ENCODE measurements at places on chromosomes 3 and 15.
A peak's percentile ranks its signal among the peaks of the same experiment; 100 is the strongest.

DNA sequence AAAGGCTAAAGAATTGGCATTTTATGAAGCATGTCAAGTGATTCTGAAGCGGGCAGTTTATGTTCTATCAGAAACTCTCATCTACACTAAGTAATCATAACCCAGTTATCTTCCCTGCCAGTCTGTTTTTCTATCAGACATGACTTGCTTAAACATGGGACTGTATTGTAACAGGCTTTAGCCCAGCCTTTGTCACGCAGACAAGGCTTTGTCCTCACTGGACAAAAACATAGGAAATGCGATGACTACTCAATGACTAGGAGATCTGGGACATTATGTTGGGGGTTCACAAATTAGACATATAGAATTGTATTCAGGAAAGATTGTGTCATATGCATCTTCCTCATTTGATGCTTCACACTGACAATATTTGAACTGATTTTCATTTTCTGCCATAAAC is 115.5 kb downstream of the GADL1 start:
- no peak for DNase-seq

DNA sequence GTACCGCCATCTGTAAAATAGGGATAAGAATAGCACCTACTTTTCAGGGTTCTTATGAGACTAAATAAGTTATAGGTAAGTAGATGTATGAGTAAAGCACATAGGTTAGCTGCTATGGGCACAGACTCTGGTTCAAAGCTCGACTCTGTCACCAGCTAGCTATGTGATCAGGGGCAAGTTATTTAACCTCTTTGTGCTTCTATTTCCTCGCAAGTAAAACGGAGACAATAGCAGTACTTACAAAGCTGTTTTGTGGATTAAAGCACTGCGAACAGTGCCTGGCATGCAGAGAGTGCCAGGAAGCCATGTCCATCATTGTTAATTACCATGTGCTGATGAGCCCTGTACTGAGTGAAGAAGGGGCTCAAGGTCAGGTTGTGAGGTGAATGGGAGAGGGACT is 1.9 kb downstream of the LAMP3 start:
- DNase-seq = no peak

DNA sequence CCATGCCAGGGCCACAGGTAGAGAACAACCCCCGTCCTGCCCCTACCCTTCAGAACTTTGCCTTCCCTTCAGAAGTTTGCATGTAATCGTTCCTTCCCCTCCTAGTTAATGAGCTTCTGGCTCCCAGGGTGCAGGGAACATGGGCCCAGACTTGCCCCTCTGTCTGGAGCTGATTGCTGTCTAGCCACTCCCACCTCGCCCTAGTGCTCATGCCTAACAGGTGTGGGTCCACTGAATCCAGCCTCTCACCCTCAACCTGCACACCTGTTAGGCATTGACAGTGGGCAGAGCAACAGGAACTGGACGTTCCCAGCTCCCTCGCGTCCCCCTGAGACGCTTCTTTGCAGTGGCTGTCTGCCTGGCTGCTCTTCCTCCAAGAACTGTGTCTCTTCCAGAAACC is 40.3 kb downstream of the WNT5A start:
- DNase-seq = no peak

DNA sequence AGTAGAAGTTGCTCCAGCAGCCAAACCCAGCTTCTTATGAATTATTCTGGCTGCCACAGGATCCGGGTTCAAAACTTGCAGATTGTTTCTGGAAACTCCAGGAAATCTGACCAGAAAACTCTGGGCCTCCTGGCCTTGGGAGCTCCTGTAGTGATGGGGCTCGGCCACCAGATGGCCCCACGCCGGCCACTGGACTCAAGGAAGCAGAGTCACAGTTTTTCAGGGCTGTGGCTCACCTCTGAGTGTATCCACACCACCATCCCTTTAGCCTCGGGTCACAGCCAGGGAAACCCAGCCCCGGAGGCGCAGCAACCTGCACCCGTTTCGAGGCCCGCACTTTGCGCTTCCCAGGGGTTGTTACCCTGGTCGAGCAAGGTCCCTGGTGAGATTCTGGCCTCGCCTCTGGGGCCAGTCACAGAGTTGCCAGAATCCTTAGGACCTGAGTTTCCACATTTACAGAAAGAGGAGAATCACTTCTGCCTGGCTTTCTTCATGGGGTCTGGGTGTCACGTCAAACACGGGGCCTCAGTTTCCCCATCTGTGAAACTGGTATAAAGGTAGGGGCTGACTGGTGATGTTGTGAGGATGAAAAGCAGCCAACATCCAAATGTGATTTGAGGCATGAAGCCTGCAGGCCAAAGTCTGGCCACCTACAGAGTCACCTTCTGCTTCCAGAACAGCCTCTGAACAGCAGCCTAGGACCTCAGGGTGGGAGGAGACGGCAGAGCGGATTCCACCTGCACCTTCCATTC is 53.5 kb upstream of the LCTL start:
- DNase-seq = peak; percentile 83

DNA sequence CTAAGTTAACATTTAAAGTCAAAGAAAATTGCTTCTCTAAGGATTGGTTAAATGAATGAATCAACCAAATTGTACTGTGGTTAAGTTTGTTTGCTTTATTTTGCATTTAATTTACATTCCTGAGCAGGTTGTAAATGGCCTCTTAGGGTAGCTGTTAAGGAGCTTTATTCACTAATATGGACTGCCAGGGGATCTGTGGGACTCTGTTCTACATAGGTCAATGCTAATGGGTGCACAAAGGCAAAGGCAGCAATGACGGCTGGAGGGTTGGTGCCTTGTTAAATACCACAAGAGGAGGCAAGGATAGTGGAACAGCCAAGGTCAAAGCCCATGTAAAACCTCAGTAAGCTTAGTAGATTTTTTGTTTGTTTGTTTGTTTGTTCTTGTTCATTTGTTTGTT is 89.3 kb upstream of the P2RY1 start:
- DNase-seq = no peak

DNA sequence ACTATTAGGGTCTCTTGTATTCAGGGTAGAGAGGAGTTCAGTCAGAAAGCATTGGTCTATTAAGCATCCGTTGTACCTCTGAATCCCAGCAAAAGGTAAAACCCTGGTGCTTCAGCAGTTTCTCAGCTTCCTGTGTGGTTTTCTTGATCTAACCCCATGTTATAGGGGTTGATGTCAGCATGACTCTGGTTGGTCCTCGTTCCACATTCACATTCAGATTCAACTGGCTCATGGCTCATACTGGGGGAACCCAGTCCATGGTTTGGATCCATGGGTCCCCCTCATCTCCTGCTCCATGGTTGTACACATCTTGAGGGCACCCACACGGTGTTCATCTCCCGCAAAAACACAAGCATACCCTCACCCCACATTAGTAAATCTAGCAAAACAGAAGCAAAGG is 47.7 kb upstream of the C2CD4B start:
- DNase-seq = no peak

DNA sequence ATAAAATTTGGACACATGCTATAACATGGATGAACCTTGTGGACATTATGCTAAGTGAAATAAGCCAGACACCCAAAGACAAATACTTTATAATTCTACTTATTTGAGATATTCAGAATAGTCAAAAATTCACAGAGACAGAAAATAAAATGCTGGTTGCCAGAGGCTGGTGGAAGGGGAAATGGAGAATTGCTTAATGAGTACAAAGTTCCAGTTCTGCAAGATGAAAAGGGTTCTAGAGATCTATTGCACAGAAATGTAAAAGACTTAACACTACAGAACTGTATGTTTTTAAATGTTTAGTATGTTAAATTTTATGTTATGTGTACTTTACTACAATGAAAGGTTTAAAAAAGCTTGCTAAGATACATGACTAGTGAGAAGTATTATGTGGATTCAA is 344.8 kb downstream of the CNTN3 start:
- DNase-seq = no peak

DNA sequence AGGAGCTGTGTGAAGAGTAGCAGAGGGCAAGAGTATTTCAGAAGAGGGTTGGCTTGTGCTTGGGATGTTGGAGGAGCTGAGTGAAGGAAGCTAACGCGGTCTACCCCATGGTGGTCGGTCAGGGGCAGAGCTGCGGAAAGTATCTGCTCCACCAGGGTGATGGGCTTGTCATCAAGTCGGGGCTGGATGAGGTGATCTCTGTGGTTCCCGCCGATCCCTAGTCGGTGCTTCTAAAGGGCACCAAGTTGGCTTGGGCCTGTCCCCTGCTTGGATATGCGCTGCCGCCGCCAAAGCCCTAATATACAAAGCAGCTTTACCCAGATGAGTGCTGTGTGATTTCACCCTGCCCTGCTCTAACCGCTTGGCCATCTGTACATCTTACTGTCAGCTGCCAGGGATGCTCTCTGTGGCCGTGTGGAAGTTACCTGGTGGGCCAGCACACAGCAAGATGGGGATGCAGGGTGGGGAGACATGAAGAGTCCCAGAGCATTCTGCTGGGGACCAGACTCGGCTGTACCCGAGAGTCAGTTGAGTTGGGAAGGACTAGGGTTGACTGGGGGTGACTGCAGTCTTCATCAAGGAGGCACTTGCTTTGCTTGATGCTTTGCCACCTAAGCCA is 226.1 kb upstream of the BHLHE40 start:
- DNase-seq = no peak

DNA sequence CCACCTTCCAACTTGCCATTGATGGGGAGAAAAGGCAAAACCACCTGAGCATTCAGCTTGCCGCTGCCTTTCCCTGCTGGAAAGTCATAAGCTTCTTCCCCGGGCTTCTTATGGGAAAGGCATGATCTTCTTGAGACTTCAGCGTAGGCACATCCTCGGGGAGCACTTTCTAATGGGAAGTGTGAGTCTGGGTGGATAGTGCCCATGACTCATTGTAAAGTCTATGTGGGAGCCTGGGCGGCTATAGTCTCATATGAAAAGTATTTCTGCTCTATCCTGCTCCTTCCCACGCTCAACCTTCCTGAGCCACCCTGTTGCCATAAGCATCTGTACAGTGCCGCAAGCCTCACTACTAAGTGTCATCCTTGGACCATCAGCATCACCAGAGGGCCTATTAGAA is 309.9 kb upstream of the THBS1 start:
- DNase-seq = peak; percentile 97

GRCh38 chr15:65400760-65401610 is 21.8 kb downstream of the IGDCC4 start:
- DNase-seq = peak; percentile 77

DNA sequence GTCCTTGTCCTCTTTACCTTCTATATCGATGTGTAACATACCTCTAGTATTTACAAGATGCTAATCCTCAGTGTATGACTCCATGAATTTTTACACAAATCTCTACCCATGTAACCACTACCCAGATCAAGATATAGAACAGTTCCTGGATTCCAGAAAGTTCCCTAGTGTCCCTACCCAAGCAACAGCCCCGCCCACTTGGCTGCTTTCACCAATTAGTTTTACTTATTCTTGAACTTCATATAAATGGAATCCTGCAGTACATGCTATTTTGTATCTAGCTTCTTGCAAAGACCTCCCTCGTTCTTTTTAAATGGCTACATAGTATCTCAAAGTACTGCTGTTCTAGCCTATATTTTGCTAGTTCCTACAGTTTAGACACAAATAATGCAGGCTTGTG is 33.0 kb downstream of the CD276 start:
- DNase-seq = no peak

DNA sequence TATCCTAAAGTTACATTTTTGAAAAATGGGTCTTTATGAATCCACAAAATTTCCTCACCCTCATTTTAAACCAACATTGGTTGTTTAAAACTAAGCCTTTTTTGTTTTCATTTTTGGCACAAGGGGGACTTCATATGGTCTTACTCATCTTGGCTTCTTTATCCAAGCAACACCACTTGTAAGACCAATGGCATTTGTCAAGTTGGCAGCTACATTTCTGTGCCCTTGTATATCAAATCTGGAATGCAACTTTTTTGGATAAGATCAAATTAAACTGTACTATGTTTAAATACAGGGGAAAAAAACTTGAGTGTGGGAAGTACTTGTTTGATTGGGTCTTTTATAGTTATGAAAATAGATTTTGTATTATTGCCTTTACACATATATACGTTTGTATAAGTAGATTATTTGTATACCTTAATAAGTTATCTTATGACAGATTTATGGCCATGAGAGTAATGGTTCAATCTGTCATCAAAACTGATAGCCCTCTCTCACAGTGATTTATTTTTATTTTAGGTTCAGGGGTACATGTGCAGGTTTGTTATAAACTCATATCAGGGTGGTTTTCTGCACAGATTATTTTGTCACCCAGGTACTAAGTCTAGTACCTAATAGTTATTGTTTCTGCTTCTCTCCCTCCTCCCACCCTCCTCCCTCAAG is 43.4 kb downstream of the GPR160 start:
- peak; percentile 48 for DNase-seq

GRCh38 chr15:78838489-78838888 is 27.2 kb upstream of the ADAMTS7 start:
- peak; percentile 57 for DNase-seq

DNA sequence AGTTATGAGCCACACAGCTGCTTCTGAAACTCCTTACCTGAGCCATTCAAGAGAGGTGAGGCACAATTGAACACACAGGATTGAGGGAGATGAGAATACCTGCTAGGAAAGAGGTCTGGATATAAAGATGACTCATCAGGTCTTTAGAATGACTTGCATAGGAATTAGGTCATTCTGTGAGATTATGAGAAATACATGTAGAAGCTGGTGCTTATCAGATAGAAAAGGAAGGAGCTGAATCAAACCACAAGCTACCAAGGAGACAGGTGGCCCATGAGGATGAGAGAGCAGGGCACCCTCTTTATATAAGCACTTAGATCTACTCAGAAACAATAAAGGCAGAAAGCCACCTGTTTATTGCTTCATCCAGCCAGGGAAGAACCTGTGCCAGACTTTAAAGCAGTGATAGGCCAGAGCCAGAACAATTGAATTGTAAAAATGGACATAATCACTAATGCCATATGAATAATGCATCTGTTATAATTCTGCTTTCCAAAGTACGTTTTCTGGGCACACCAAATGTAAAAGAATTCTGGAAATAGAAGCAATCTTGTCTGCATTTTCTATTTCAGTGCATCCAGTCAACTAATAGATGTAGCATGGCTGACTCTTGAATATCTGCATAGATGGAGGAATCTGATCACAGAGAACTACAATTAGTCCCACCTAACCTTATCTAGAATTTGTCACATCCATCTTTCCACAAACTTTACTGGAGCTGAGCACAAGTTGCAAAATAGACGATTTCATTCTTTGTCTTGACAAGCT is 74.9 kb downstream of the PIK3R4 start:
- no peak for DNase-seq

GRCh38 chr3:114928989-114929640 is 218.0 kb downstream of the ZBTB20 start:
- DNase-seq = peak; percentile 52

DNA sequence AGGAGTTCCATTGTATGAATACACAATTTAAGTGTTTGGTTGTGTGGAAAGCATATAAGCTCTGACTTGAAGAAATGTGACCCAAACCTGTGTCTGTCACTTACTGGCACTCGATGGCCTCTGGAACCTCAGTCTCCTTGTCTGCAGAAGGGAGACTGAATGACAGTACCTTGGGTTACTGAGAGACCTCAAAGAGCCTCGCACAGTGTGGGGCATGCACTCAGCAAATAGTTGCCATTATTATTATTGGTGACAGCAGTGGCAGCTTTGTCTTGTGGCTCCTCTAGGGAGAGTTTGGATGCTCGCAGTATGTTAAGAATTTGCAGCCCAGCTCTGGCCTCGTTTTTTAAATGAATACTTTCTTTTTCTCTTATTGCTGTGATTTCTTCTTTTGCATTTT is 43.4 kb downstream of the EEFSEC start:
- DNase-seq = no peak

- no peak for DNase-seq
These were observed 28.0 kb upstream of the DUSP7 start for GRCh38 chr3:52084216-52084945.

Data from cardiac fibroblast (primary cell).